Aortic smooth muscle cell (primary cell): ENCODE measurements at places on chromosomes 13 and 19. TPM values are rescaled to one million over a fixed set of nuclear protein-coding genes. Genes with fewer than 3 reads are reported as not detected.

SERP2 gene
- total RNA-seq: 9.9 and 12.4 TPM in 2 replicates

TLE6 gene
- total RNA-seq: 1.7 and 2.0 TPM in 2 replicates

MEF2B gene
- not detected in 2 replicates for total RNA-seq

PTH2 gene
- total RNA-seq: not detected in 2 replicates

SPACA4 gene
- not detected in 2 replicates for total RNA-seq

HNRNPUL1 gene
- 72.3 and 97.8 TPM in 2 replicates for total RNA-seq

PSG11 gene
- total RNA-seq: not detected in 2 replicates

NCAN gene
- under 0.01 TPM in 1 of 2 replicates, not detected in the other for total RNA-seq

UNC13A gene
- total RNA-seq: 10.2 and 11.1 TPM in 2 replicates

ZNF699 gene
- 6.2 and 6.3 TPM in 2 replicates for total RNA-seq

PNMA8C gene
- total RNA-seq: 0.44 and 1.5 TPM in 2 replicates

FFAR1 gene
- not detected in 2 replicates for total RNA-seq

PEX11G gene
- total RNA-seq: 1.7 and 2.7 TPM in 2 replicates

PINLYP gene
- total RNA-seq: 2.2 and 5.3 TPM in 2 replicates

ZNF8 gene
- 2.9 and 3.3 TPM in 2 replicates for total RNA-seq

KLK2 gene
- not detected in 2 replicates for total RNA-seq

ZFR2 gene
- not detected in 2 replicates for total RNA-seq

KLF5 gene
- 0.12 and 0.26 TPM in 2 replicates for total RNA-seq

CNN1 gene
- 0.81 and 1.7 TPM in 2 replicates for total RNA-seq

ZNF492 gene
- total RNA-seq: 0.19 and 0.53 TPM in 2 replicates

FREM2 gene
- total RNA-seq: not detected in 2 replicates

KRTDAP gene
- not detected in 2 replicates for total RNA-seq

SYDE1 gene
- total RNA-seq: 19.3 and 19.8 TPM in 2 replicates

LMTK3 gene
- under 0.01 TPM in 1 of 2 replicates, not detected in the other for total RNA-seq

SPINT2 gene
- 21.7 and 69.3 TPM in 2 replicates for total RNA-seq

DMKN gene
- total RNA-seq: 0.53 and 2.3 TPM in 2 replicates

PNMA8A gene
- total RNA-seq: 1.2 and 4.8 TPM in 2 replicates

PRX gene
- 0.92 and 1.2 TPM in 2 replicates for total RNA-seq

ZNF793 gene
- total RNA-seq: 0.87 and 1.6 TPM in 2 replicates

NLRP7 gene
- not detected in 2 replicates for total RNA-seq

NKPD1 gene
- 0.06 and 0.26 TPM in 2 replicates for total RNA-seq

COL4A1 gene
- total RNA-seq: 295 and 311 TPM in 2 replicates

ZNF524 gene
- total RNA-seq: 10.1 and 11.9 TPM in 2 replicates

IGFLR1 gene
- total RNA-seq: 1.1 TPM in 2 replicates

IRGC gene
- total RNA-seq: not detected in 2 replicates

LGI4 gene
- total RNA-seq: 0.06 and 0.13 TPM in 2 replicates

ZNF560 gene
- 0.06 and 0.40 TPM in 2 replicates for total RNA-seq

C19orf85 gene
- total RNA-seq: not detected in 2 replicates

C19orf73 gene
- 1.1 and 1.2 TPM in 2 replicates for total RNA-seq

KCTD4 gene
- total RNA-seq: 0.13 and 0.50 TPM in 2 replicates

LYL1 gene
- 0.87 and 1.1 TPM in 2 replicates for total RNA-seq

SULT2A1 gene
- not detected in 2 replicates for total RNA-seq

STOML3 gene
- total RNA-seq: not detected in 2 replicates
